ENCODE measurements at places on chromosomes 1 and 21.

- DNase-seq = no peak
These were observed 24.1 kb downstream of the SUSD4 start for GRCh38 chr1:223339861-223340260.

GRCh38 chr1:209853676-209854075 is 25.9 kb downstream of the UTP25 start:
- no peak for DNase-seq

- DNase-seq = peak; percentile 37
These were observed 8.9 kb upstream of the VWA5B1 start for GRCh38 chr1:20281801-20282200.

DNA sequence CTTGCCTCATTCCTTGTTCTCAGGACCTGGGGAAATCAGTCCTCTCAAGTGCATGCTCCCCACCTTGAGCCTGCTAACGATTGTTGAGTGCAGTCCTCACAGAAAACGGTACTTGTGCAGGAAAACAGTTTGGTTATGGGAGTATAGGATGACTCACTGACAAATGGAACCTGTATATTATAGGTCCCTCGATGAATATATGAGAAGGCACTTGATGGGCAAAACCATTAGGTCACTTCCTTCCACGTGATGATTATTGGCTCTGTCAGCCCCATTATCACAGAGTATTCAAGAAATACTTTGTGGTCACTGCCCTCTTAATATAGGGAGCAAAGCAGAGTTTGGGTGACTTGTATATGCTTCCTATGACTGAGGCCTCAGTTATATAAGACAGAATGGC is 6.2 kb downstream of the CCDC17 start:
- peak; percentile 93 for DNase-seq

GRCh38 chr1:212935387-212935981 is 14.9 kb upstream of the VASH2 start:
- DNase-seq = no peak

DNA sequence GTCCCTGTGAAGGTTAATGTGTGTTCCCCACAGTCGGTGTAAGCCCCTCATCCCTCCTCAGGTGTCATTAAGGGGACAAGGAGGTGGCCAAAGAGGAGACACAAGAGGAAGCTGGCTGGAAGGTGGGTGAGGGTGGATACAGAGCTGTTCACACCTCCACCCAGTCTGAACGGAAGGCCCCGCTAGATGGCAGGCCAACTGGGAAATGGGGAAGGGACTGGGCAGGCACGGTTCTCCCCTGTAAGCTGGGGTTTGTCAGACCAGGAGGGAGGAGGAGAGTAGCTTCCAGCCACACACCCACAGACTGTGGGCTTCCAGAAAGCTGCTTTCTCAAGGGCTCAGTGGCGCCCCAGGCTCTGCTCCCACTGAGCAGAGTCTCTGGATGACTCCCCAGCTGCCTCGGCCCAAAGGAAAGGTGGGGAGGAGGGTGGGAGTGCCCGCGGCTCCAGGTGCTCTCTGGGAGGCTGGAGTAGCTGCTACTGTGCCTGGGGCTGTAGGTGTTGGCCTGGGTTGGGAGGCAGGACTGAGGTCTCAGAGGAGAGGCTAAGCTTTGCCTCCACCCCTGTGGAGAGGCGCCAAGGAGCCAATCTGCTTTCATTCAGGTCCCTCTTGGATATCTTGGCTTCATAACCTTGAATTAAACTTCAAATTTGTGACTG is 41.2 kb downstream of the PCP4 start:
- DNase-seq = no peak

- peak; percentile 3 for DNase-seq
These were observed 5.3 kb downstream of the DSCAM start for GRCh38 chr21:40841524-40842196.

DNA sequence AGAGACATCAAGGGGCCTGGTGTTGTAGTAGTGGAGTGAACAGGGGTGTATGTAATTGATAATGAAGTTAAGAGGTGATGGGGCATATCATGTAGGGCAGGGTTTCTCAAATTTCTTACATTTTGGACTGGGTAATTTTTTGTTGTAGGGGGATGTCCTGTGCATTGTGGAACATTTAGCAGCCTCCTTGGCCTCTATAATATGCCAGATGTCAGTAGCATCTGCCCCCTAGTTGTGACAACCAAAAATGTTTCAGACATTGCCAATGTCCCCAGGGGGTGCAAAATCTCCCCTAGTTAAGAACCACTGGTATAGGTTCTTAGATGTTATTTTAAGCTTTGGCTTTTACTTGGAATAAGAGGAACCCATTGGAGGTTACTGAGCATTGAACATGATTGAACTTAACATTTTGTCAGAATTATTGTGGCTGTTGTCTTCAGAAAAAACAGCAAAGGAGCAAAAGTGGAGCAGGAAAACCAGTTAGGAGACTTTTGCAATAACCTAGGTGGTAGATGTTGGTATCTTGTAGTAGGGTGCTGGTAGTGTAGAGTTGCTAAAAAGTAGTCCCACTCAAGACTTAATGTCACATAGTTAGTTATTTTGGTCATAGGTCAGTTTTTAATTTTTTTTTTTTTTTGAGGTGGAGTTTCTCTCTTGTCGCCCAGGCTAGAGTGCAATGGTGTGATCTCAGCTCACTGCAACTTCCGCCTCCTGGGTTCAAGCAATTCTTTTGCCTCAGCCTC is 6.2 kb downstream of the ZNF326 start:
- peak; percentile 19 for DNase-seq

GRCh38 chr1:214165850-214166374 is 115.0 kb upstream of the SMYD2 start:
- DNase-seq = no peak

- no peak for DNase-seq
These were observed 456.4 kb upstream of the DEPDC1 start for GRCh38 chr1:68953311-68953710.

DNA sequence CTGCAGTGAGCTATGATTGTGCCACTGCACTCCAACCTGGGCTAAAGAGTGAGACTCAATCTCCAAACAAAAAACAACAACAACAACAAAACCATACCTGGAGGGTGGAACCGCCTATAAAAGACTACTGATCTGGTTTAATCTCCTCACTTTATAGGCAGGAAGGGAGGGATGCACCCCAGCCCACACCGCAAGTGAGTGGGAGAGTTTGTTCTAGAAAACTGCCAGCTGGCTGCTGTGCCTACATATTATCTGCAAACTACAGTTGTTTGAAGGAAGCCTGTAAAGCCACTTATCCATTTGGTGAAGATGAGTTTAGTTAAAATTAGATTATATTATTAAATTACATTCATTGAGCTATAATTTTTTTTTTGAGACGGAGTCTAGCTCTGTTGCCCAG is 9.1 kb upstream of the SRSF10 start:
- no peak for DNase-seq

DNA sequence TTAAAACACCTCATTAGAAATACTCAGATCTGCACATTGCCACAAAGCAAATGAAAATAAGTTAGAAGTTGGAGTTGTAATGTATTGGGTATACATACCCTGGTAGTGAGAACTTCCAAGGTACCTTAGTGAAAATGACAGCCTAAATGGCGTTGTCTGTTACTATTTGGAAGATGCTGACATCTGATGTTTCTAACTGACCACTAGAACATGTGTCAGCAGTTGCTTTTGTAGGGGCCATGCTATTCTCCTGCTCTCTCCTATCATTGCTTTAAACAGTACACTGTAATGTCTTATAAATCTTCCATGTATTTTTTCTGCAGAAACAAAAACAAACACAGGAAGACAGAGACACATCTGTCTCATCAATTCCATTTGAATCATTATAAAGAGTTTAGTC is 40.1 kb downstream of the LAMC1 start:
- no peak for DNase-seq

- DNase-seq = peak; percentile 21
These were observed 14.0 kb upstream of the PTAFR start for GRCh38 chr1:28190337-28190979.

DNA sequence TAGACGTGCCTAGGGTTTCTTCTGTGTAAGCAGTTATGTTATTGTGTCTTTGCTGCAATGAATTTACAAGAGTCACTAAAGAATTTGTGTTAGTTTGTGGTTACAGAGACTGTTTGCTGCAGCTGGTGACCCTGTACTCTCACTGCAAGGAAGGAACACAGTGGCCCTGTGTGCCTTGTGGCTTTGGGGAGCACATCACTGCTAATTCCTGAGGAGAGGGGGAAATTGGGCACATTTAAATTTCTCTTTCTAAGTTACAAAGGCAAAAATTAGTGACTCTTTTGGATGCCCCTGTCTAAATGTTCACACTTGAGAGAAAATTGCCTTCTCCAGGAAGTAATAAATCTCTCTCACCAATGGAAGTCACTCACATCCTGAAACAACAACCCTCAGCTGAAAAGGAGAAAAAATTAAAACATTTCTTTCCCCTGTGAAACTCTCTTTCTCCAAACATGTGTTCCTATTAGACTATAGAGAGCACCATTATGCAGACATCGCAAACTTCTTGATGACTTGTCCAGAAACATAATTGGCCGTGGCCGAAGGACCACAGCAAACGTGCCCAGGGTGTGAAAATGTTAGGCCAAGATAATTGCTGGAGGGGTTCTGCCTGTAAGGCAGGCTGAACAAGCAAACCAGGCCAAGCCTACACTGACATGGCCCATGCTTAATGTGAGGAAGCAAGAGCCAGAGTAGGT is 32.3 kb upstream of the SPAG17 start:
- DNase-seq = no peak

- DNase-seq = no peak
These were observed 1.5 kb downstream of the GSTM4 start for GRCh38 chr1:109657395-109657794.

- DNase-seq = peak; percentile 8
These were observed 130.8 kb upstream of the SGIP1 start for GRCh38 chr1:66403007-66403731.

DNA sequence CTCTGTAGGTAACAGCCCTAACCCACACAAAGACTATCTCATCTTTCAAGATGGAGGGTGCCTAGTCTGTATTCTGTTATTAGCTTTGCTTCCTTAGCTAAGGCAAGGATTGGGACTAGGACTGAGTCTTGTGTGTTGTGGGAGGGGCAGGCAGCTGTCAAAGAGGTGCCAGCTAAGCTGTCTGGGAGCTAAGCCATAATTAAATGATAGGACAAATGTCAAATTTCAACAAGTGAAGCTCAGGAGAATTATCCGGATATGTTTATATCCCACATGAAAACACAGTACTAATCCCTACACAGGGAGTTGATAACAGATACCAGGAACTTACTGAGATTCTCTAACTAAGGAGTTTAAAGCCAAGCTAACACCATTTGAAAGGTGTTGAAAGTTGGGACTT is 70.5 kb upstream of the NGF start:
- DNase-seq = no peak

GRCh38 chr1:243508303-243508713 is 252.5 kb downstream of the SDCCAG8 start:
- DNase-seq = no peak

GRCh38 chr21:26194811-26195251 is 24.3 kb upstream of the APP start:
- peak; percentile 14 for DNase-seq

DNA sequence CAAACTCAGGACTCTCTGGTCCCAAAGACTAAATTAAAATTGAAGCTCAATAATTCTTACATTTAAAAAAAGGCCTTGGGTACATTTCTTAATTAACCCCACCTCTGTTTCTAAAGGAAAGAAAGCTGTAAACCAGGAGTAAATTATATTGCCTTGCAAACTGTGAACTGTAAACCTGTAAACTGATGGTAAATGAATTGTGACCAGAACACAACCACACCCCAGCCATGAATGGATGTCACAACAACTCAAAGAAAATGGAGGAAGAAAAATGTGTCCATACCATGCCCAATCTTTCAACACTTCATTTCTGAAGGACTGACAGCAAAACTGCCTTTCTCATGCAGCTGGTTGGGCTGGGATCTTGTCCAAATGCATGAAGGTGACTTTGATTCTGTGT is 171.3 kb upstream of the C1orf87 start:
- no peak for DNase-seq

All from ELR (cell line).